ENCODE measurements at places on chromosomes 1 and 21.
A peak's percentile ranks its signal among the peaks of the same experiment; 100 is the strongest.

DNA sequence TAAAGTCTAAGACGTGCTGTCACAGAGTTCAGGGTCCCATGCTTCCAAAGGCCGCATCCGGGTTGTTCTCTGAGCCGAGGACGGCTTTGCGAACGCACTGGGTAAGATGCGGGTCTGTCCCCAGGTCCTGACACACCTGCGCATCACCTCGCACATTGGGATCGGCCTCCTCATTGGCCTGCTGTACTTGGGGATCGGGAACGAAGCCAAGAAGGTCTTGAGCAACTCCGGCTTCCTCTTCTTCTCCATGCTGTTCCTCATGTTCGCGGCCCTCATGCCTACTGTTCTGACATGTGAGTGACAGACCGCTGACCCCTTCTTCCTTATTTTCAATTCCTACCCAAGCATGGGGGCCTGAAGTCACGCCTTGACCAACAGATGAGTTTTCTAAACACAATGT lies 25.3 kb downstream of the TFF3 start:
- DNase-seq = no peak

GRCh38 chr1:23916209-23917131 lies 3.3 kb upstream of the CNR2 start:
- no peak for DNase-seq

- no peak for DNase-seq
These were observed 2.8 kb downstream of the TCEA3 start for GRCh38 chr1:23421753-23422240.

GRCh38 chr1:55347866-55348265 lies 132.7 kb upstream of the USP24 start:
- DNase-seq = no peak

DNA sequence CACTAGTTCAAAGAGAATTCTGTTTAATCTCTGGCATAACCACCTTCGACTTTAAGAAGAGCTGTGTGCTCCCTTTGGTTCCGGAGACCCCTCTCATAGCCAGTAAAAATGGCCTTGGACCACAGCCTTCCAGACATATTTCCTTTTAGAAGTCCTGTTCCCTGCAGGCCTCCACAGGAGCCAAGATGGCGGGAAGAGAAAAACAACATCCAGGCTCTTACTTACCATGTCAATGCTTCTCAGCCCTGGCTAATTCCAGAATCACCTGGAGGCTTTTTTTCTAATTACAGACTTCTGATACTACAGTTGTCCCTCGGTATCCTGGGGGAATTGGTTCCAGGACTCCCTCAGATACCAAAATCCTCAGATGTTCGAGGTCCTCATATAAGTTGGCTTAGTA lies 362.5 kb downstream of the PBX1 start:
- DNase-seq = no peak

- no peak for DNase-seq
These were observed 666 bp upstream of the BEND5 start for GRCh38 chr1:48777219-48777895.

- DNase-seq = no peak
These were observed 29.0 kb downstream of the TRIM45 start for GRCh38 chr1:117092594-117092993.

- DNase-seq = no peak
These were observed 44.0 kb downstream of the CNIH3 start for GRCh38 chr1:224660074-224660473.

DNA sequence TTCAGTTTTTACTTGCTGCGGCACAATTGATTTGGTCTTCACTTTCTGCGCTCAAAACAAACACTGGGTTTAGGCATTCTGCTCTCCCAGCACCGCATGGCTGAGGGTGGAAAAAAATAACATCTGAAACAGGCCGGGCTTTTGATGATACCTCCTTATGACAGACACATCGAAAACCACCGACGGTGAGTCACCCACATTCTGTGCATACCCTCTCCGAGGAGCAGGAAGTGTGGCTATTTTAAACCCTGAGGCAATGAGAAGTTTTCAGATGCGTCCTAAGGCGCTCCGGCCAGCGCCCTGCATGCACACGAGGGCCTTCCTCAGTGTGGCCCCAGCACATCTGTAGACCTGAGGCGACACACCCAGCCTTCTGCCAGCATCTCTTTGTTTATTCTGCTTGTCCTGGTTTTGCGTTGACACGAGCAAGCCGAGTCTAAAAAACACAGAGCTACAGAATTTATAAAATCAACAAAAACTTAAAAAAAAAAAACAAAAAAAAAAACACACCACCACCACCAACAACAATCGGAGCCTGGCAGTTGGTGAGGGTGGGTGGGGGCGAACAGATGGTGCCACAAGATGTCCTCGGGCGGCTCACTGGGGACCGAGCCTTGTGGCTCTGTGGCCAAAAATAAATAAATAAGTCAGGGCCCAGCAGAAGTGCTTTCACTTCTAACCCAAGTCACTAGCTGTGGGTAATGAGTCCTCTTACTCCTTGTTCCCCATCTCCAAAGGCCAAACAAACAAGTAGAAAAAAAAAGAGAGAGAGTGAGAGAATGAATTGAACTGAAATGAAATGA lies 162.6 kb upstream of the IRF2BP2 start:
- peak; percentile 55 for DNase-seq

DNA sequence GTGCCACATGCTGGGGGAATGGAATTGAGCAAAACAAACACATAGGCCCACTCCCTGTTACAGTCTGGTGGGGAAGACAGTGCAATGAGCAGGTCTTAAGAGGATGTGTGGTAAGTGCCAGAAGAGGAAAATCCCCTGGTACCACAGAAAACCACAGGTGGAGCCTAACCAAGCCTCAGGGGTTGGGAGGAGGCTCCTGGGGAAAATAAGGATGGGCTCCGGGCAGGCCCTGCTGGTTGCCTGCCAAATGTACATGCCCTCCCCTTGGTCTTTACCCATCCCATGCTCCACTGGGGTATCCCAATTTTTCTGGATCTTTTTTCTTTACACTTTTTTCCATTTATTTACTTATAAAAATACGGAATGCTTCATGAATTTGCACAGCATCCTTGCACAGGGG lies 40.4 kb downstream of the ATP1A1 start:
- no peak for DNase-seq

Measured in activated T-helper 1 cell treated with anti-CD3 and anti-CD28 coated beads, Interleukin-2, amount 50 U/mL, for 16 hours (primary cell).